ENCODE measurements at places on chromosomes 12 and 14.

DNA sequence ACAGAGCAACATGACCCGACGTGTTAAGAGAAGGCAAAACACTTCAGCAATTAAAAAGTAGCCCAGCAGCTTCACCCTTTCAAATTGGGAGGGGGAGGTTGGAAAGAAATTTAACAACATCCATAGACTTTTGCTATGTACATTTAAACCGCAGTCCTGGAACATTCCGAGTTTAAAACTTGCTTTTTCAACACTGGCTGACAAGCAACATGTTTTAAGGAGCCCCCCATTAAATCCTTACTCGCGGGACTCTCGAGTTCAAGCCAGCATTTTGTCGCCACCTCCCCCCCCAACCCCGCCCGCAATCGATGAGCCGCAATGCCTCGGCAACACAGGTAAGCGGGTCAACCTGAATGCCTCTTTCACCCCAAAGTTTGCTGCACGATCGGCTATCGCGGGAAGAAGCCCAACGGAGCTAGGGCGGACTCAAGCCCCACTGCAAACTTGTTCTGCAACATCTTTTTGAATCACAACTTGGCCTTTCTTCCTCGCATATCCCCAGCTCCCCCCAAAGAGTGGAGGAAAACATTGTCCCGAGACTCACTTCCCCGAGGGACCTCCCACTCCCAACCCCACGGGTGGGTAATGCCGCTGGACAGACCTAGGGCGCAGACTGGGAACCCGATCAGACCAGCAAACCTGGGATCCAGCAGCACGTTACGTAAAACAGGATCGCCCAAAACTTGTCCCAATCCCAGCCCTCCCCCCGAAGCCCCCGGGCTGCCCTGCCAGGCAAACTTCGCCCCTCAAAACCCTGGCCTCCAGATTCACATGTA lies 777 bp downstream of the ZFP36L1 start:
- DNase-seq = no peak

DNA sequence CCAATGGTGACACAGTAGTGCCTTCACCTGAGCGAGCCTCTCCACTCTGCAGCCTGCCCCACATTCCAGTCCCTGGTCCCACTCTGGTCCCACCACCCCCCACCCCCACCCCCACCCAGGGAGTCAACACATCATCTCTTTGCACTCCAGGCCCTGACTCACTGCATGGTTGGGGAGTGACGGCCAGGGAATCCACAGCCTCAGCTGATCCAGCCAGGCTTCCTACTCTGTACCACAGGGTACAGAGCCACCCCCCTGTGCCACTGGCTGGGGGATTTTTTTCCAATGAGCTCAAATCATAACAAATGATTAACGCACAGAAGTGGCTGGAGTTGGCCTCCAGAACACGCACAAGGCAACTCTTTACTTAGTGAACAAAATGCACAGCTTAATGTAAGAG lies 233.7 kb downstream of the NTF3 start:
- DNase-seq = peak; percentile 53

DNA sequence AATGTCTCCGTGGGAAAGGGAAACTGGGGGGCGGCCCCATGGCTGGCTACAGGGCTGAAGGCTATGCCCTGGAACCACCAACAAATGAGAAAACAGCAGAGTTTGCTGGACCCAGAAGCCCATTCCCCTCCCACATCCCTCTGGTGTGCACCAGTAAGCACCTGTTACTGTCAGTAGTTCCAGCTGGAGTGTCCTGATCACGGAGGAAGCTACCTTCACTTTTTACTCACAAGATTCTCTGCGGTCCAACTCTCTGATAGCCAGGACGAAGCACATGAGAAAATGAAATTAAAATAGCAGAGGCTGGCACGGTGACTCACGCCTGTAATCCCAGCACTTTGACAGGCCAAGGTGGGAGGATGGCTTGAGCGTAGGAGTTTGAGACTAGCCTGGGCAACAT lies 22.7 kb upstream of the MEG3 start:
- DNase-seq = no peak

DNA sequence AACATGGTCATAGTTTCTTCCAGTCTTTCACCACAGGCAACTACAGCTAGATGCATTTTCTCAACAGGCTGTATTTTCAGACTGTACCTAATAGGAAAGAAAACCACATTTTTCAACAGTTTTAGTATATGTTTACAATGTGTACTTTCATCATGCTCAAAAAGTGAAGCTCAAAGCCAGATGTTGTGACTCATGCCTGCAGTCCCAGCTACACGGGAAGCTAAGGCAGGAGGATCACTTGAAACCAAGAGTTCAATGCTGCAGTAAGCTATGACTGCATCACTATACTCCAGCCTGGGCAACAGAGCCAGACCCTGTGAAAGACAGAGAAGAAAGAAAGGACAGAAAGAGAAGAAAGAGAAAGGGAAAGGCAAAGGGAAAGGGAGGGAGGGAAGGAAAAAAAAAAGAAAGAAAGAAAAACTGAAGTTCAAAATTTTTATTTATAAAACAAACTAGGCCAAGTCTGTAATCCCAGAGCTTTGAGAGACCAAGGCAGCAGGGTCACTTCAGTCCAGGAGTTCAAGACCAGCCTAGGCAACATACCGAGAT lies 25.5 kb downstream of the GXYLT1 start:
- no peak for DNase-seq

- peak; percentile 11 for DNase-seq
Observed at GRCh38 chr14:64191756-64192155, 102.4 kb downstream of the ESR2 start.

DNA sequence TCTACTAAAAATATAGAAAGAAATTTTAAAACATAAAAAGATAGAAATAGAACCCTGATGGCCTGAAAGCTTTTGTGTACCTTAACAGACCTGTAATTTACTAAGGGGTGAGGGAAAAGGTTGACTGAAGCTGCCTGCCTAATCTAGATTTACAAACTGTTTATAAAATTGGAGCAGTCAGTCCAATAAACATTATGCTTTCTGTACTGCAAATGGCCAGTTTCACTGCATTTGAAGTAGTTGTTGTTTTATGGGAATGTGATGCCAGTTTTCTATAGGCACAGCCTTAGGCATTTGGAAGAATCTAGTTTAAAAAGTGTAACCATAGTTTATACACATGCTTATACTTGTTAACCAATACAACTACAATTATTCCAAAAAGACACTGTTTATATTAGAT lies 19.1 kb downstream of the SIX1 start:
- no peak for DNase-seq

DNA sequence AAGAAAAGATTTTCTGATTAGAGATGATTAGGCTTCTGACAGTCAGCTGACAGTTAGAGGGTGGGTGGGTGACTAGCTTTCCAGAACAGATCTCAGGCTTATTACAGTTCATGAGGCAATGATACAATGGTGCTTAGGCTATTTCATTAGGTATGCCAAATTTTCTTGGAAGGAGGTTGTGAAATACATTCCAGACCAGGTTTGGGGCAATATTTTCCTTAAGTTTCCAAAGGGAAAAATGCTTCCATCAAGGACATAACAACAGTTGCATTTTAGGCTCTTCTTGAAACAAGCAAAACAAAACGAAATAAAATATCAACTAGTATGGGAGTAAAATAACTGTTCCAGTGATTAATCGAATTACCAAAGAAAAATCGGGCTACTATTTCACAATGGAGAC lies 59.3 kb upstream of the CNTN1 start:
- DNase-seq = no peak

Measured in amniotic stem cell (primary cell).